NCI-H1417 (cell line): ENCODE measurements at places on chromosomes 1 and 21.

DNA sequence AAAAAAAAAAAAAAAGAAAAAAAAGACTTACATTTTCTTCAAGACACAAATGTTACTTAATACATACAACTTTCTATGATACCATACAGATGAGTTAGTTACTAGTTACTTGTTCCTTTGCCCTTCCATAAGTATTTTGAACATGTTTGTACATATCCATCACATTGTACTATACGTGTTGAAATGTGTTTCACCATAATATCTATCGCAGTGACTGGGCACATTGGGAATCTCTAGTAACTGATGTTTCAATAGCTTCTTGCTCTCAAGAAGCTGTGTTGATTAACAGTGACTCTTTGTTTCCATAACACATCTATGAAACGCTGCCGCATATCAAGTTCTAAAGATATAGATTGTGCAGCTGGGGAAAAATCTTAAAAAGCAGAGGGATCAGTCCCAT lies 42.9 kb downstream of the KLHL20 start:
- DNase-seq, result no peak

- DNase-seq, result no peak
Measured at GRCh38 chr1:94013367-94013878, 104.2 kb upstream of the GCLM start.

DNA sequence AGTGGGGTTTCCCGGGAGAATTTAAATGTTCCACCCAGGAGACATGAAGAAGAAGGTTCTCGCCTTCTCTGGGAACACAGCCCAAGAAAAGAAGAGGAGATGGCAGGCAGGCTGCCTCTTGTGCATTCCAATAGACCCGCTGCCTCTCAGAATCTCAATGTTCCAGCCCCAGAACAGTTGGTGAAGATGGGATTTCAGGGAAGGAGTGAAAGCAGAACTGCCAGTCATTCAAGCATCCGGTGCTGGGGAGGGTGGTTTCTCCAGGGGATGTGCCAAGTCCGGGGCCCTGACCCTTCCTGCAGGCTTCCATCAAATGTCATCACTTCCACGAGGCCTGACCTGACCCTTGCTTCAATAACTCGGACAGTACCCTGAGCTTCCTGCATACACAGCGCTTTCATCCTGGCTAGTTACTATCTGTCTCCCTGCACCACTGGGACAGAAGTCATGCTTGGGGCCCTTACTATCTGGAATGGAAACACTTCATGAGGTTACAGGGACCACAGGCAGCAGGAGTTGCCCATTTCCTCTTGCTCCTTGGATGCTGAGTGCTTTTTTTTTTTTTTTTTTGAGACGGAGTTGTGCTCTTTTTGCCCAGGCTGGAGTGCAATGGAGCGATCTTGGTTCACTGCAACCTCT lies 386.6 kb upstream of the POU3F1 start:
- no peak for DNase-seq

GRCh38 chr1:238063454-238063853 lies 172.7 kb upstream of the ZP4 start:
- no peak for DNase-seq

DNA sequence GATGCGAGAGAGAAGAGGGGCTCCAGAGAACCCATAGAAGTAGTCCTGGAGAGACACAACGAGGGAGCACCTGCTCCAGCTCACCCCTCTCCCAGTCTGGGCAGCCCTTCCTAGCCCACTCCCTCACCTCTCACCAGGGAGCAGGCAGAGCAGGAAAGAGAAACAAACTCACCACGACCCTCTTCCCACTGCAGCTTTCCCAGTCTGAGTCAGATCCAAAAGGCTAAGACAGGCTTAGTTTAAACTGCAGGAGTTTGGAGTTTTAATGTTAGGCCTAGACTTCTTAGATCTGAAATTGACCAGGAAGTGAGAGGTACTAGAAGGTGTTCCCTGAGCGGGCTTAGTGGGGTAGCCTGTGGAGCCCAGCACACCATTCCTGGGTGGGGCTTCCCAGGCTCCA lies 29.6 kb downstream of the SLC1A7 start:
- DNase-seq, result no peak

DNA sequence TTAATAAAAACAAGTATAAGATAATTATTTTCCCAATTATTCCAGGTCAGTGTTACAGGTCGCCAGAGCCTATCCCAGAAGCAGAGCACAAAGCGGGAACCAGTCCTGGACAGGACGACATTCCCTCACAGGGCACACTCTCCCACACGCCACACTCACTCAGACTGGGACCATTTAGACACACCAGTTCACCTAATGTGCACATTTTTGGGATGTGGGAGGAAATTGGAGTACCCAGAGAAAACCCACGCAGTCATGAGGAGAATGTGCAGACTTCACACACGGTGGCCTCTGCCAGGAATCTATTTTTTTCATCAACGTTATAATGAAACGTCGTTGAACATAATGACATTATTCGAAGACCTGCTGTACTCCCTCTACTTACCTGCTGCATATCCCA lies 20.5 kb upstream of the NRDC start:
- DNase-seq, result no peak

- DNase-seq, result no peak
Measured at GRCh38 chr21:31253684-31254083, 90.4 kb downstream of the TIAM1 start.

DNA sequence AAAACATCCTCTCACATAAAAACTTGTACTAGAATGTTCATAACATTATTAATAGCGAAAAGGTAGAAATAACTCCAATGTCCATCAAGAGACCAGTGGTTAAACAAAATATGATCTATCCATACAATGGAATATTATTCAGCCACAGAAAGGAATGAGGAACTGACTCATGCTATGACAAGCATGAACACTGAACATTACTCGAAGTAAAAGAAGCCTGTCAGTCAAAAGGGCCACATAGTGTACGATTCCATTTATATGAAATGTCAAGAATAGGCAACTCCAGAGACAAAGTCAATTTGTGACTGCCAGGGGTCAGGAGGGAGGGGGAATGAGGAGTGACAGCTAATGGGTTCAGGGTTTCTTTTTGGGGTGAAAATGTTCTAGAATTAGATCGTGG lies 2.3 kb downstream of the VPS26C start:
- no peak for DNase-seq

DNA sequence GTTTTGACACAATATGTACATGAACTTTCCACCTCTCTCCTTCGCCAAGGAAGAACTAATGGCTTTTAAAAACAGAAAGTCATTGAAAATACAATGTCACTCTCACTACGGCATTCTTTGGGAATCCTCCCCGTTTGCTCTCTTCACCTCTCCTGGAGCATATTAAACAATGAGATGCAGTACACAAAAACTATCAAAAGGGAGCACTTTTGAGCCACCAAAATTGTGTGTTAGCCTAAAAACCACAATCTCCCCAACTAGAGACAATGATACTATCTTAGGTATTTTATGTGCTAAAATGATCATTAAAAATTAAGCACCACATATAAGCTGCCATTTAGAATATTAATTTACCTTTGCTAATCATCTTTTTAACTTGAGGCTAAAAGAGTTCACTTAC lies 425.5 kb downstream of the KCTD3 start:
- peak; percentile 58 for DNase-seq

DNA sequence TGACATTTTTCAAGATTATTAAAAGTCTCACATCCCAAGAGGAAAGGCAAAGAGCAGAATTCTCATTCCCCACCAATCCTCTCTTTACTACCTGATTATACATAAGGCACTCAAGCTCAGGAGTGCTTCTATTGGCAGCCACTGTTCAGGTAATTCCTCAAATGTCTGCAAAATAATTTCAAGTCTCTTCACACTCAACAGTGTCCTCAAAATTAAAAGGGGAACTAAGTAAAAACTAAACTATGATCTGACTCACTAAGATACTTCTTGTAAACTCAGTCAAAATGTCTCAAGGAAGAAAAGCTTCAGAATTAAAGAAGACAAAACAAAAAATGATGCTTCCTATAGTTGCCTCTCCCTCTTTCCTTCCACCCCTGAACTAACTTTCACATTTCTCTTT lies 135.6 kb downstream of the GPATCH2 start:
- DNase-seq, result no peak

DNA sequence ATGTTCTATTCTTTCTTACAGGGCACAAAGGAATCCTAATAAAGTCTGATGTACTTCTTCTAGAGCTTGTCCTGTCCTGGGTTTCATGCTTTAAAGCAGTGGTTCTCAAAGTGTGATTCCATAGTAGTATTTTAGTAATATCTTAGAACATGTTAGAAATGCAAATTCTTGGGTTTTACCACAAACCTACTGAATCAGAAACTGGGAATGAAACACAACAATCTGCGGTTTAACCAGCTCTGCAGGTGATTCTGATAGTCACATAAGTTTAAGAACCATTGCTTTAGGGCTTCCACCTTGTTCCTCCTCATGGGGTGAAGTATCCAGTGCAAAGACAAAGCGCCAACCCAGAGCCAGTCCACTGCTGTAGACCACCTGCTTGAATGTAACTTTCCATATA lies 41.1 kb downstream of the NGF start:
- no peak for DNase-seq

- peak; percentile 70 for DNase-seq
Measured at GRCh38 chr1:44031252-44032169, at the start of gene SLC6A9. Gene SLC6A9, minus strand, starts transcription at chr1:44031462. Its CDS starts 7,185 bp downstream, at chr1:44024277.

DNA sequence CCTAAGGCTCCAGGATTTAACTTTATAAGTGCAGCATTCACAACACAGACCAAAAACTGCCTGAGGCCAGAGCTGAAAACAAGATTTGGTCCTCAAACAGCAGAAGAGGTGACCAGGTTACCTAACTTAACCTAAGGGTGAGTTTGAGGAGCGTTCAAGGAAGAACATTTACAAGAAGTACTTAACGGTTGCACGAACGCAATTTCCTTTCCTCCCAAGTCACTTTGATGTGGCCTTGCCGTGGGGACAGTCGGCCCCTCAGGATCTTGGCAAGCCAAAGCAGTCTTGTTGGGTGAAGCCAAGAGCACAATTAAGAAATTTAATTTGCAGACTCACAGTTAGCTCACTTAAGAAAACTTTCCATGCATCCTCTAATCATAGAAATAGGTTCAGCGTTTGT lies 202.6 kb upstream of the COA6 start:
- no peak for DNase-seq

DNA sequence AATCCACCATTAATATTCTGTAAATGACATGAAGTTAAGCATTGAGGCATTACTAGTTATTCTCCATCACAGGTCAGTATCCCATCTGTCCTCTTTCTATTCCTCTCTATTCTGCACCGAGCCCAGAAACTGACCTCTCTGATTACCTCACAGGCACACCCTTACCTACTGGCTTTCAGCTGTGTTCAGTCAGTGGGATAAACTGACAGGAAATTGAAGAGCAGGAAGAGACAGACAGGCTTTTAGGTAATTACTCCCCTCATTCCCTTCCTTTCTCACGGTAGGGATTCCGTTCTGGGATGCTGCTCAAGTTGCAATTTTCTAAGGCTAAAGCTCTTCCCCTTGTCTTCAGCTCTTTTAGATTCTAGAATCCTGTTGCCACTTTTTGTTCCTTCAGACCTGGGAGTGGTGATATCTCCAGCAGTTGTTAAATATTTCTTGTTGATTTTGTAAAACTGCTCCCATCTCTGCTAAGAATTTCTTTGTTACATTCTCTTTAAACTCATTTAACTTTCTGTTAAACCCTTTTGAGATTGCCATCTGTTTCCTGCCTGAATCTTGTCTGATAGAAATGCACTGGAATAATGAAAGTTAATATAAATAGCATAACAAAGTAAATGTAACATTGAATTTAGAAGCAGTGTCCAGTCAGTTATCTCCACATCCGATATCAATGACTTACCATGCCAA lies 1063.4 kb downstream of the PLA2G4A start:
- DNase-seq, result peak; percentile 11

DNA sequence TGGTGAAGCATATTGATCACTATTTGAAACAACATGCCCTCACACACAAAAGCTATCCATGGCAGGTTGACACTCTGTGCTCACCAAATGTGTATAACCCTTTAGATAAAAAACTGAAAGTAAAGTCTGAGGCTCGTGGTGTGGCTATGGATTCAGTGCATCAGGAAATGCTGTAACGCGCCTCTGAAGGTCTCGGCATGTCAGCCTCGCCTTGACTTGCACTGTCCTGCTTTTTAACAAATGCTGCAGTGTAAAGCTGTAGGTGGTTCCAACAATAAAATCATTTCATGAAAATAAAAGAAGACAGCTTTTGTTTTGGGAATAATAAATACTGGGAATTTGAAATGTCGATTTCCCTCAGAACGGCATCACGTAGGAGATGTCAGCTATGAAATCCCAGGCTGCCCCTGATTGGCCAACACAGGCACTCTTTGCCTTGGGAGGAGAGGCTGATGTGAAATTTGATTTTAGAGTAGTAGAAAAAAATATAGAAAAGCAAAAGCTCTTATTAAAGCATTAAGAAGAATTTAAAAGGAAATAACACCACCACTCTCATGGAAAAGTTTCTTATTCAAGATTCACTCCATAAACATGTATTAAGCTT lies 168.2 kb downstream of the DSCAM start:
- DNase-seq, result no peak

DNA sequence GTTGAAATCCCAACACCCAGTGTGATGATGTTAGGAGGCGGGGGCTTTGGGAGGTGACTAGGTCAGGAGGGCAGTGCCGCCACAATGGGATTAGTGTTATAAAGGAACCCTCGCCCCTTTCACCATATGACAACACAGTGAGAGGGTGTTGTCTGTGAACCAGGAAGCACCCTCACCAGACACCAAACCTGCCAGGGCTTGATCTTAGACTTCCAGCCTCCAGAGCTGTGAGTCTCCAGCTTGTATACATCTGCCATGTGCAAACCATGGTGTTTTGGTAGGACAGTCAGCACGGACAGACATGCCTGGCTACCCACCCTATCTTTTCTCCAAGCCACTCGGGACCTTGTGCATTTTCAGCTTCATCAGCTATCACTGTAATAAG lies 4.0 kb downstream of the TRIM11 start:
- DNase-seq, result no peak

- DNase-seq, result no peak
Measured at GRCh38 chr1:15786581-15786980, 20.9 kb downstream of the UQCRHL start.

GRCh38 chr1:207844371-207844770 lies 66.6 kb downstream of the CD34 start:
- no peak for DNase-seq

- no peak for DNase-seq
Measured at GRCh38 chr1:184604152-184604900, 150.3 kb downstream of the EDEM3 start.

GRCh38 chr1:69846267-69846666 lies 278.5 kb downstream of the LRRC7 start:
- no peak for DNase-seq

GRCh38 chr1:32249831-32250525 lies 1.1 kb upstream of the LCK start:
- DNase-seq, result no peak

- DNase-seq, result no peak
Measured at GRCh38 chr1:39089931-39090521, 63.9 kb downstream of the NDUFS5 start.

DNA sequence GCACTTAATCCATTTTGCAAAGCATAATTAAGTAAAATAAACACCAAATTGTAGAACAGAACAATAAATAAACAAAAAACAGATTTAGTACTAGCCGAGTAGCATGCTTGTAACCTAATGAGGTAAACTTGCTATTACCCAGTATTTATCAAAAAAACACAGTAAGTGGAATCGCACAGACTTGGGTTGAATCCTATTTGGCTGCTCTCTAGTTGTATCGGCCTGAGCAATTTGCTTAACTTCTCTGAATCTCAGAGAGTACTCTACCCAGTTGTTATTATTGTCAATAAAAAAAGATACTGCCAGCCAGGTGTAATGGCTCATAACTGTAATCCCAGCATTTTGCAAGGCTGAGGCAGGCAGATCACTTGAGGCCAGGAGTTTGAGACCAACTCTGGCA lies 664.3 kb downstream of the ADGRL2 start:
- no peak for DNase-seq
